ENCODE measurements at places on chromosomes 3 and 15.
A peak's percentile ranks its signal among the peaks of the same experiment; 100 is the strongest.

DNA sequence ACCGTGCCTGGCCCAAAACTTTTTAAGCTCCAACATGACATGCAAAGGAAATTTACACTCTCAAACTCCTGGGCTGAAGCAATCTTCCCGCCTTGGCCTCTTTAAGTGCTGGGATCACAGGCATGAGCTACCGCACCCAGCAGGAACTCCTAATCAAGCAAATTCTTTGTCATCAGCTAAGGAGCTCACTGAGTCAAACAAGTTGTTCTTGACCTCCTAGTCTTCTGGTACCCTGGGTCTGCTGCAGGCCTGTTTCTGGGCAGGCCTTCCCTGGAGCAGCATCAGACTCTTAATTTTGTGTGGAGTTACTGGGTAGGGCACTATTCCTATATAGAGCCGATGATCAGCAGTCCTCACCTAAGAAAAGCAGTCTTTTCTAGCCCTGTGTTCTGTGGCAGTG, 68.4 kb upstream of the FLNB start:
- no peak for DNase-seq

DNA sequence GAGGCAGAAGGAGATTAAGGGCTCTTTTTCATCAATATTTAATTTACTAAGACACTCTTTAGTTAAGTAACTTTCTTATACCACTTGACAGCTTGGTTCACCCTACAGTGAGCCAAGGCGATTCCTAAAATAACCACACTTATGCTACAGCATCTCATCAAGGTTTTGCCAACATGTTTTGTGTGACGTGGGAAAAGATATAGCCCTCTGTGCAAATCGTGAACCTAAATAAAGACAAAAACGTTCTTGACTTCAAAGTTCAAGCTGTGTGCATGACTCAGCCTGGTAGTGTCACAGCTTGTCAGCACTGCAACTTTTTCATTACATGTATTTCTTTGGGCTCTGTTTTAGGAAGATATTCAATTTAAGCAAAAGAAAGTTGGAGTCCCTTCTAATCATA, 297.0 kb upstream of the EPHA3 start:
- DNase-seq: peak; percentile 67

GRCh38 chr15:66278056-66278455, 15.3 kb upstream of the DIS3L start:
- no peak for DNase-seq

GRCh38 chr3:42742688-42743087, 30.4 kb downstream of the CCDC13 start:
- no peak for DNase-seq

GRCh38 chr3:70433091-70433490, 120.7 kb upstream of the MDFIC2 start:
- peak; percentile 87 for DNase-seq

GRCh38 chr15:85280203-85280602, 100.2 kb upstream of the AKAP13 start:
- no peak for DNase-seq

GRCh38 chr15:36841193-36841592, 259.2 kb downstream of the MEIS2 start:
- DNase-seq: no peak

DNA sequence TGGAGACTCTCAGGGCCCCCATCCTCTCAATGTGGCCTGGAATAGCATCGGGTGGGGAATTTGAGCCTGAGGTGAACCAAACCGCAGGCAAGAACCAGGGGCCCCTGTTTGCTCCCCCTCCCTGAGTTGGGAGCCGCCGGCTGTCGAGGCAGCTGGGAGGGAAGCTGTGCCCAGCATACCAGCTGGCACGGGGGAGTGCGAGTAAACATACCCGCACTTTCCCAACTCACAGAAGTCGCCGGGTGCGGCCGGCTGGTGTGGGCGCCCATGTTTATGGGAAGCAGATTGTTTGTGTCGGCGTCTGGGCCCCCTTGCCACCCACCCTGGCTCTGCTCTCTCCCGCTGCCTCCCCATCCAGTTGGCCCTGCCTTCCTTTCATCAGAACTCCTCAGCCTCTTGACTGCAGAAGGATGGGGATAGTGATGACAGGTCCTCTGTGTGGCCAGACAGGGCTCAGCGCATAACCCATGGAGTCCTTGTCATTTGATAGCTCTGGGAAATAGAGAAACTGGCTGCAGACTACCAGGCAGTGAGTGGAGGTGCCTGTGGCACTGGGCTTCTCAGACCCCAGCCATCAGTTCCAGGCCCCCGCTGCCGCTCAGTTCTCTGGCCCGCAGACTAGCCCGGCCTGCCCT, 60.4 kb downstream of the CACNA2D2 start:
- no peak for DNase-seq

DNA sequence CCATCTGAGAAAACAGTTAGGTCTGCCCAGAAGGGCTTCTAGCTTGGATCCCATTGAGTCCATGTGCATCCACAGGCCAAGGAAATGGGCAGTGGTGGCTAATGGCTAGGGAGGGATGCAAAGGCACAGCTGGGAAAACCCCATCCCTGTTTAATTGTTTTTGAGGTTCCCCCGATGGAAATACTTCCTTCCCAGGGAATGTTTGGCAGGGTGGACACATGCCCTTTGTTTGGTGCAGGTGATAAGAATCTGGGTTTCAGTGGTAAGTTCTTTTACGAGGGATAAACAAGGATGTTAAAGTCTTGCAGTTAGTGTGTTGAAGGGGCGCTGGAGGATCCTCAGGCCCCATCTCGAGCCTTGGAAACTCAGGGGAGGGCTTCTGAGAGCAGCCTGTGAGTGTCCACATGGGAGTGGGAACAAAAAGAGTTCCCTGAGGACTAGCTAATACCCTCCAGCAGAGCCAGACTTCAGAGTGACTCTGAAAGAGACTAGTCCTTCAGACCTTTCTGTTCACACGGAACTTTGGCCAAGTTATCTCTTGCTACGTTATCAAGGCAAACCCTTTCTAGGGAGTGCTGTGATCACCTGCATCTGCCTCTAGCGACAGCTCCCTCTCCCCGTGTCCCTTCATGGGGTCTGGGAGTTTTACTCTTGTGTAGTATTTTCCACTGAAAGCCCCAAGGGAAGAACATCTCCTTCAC, 17.4 kb downstream of the PTPRG start:
- DNase-seq: no peak

Data from cardiac fibroblast (primary cell).